ENCODE measurements at places on chromosomes 1 and 21. TPM values are rescaled to one million over a fixed set of nuclear protein-coding genes. Genes with fewer than 3 reads are reported as not detected.

SLC44A5 gene
- total RNA-seq: 47.5 TPM

TTC39A gene
- total RNA-seq: 15.2 TPM

UAP1 gene
- total RNA-seq: 39.0 TPM

HAO2 gene
- not detected for total RNA-seq

CA14 gene
- 1.8 TPM for total RNA-seq

ATP1A2 gene
- 131 TPM for total RNA-seq

PPFIA4 gene
- 32.8 TPM for total RNA-seq

CYB5RL gene
- total RNA-seq: 2.5 TPM

CHODL gene
- 21.9 TPM for total RNA-seq

SLC25A34 gene
- total RNA-seq: 0.23 TPM

LRRC53 gene
- 0.23 TPM for total RNA-seq

FOXE3 gene
- 0.23 TPM for total RNA-seq

IFFO2 gene
- total RNA-seq: 12.2 TPM

DNM3 gene
- total RNA-seq: 72.0 TPM

GPR37L1 gene
- total RNA-seq: 6.5 TPM

ZBED6 gene
- total RNA-seq: 8.1 TPM

SPRR1B gene
- not detected for total RNA-seq

KPRP gene
- total RNA-seq: not detected

ESRRG gene
- 41.3 TPM for total RNA-seq

ILDR2 gene
- 76.8 TPM for total RNA-seq

CDC14A gene
- total RNA-seq: 8.3 TPM

PTAFR gene
- total RNA-seq: 3.5 TPM

ENAH gene
- total RNA-seq: 85.6 TPM

SPRR2G gene
- not detected for total RNA-seq

SMPDL3B gene
- total RNA-seq: 2.3 TPM

NEGR1 gene
- 149 TPM for total RNA-seq

GCSAML gene
- total RNA-seq: 0.69 TPM

MIXL1 gene
- not detected for total RNA-seq

P3R3URF gene
- not detected for total RNA-seq

MIS18A gene
- total RNA-seq: 7.4 TPM

CCDC190 gene
- total RNA-seq: 1.2 TPM

GFI1 gene
- not detected for total RNA-seq

CLCNKA gene
- 0.23 TPM for total RNA-seq

KCNA3 gene
- total RNA-seq: 28.8 TPM

TRIM67 gene
- 29.3 TPM for total RNA-seq

ZNF362 gene
- total RNA-seq: 17.5 TPM

PRMT6 gene
- total RNA-seq: 36.2 TPM

NTRK1 gene
- total RNA-seq: 6.2 TPM

PRAMEF4 gene
- total RNA-seq: not detected

SYT2 gene
- total RNA-seq: 4.6 TPM

CDK11A gene
- 20.1 TPM for total RNA-seq

DPH2 gene
- 14.3 TPM for total RNA-seq

PDE9A gene
- 18.7 TPM for total RNA-seq

RUNX3 gene
- total RNA-seq: 0.23 TPM

PRELP gene
- total RNA-seq: 0.23 TPM

C1QC gene
- 18.0 TPM for total RNA-seq

All from diencephalon (tissue), 1 donor.